ENCODE measurements at places on chromosomes 3 and 15.

DNA sequence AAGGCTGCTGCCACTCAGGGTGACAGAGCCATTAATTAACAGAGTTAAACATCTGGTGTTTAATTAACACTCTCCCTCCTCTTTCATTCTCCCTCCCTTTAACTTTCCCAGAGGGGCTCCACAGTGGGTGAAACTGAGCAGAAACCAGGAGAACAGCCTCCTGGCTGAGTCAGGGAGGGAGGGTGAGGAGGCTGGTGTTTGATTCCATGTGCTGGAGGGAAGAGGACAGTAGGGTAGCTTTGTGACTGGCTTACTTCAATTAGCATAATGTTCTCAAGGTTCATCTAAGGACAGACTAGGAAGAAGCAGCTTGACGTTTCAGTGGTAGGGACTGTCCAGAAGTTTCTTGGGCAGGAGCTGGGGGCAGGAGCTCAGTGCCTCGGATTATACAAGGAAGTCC, 62.8 kb downstream of the SEMA5B start:
- DNase-seq: no peak

DNA sequence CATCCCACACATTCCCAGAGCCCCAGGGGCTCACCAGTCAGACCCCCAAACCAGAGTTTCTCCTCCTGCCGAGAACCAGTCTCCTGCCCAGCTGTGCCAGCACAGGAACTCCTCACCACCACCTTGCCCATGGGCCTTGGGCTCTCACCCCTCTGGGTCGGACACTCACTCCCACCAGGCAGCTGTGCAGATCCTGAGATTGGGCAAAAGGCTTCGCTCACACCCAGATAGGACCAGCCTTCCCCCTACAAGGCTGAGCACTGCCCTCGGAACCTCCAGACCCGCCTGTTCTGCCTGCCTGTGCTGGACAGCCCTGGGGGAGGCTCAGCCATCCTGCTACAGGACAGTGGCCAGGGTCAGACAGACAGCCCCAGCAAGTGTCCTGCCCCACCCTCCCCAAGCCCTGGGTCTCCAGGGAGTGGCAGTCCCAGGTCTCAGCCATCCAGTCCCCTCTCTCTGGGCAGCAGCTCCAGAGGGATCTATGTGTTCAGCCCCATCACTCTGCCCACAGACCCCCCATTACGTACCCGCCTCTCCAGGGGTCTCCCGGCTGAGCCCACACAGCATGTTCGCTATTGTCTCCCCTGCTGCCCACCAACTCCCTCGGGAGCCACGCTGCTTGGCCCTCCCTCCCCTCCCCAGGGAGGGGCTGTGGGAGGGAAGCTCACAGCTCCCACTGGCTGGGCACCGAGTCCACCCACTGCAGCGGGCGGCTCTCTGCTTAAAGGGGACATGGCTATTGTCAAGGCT, at the start of gene GRIP2:
TSS of gene GRIP2 (minus strand) at position 601 of the 750 bp plus-strand sequence. CDS start at position 567, 34 bp downstream.
- DNase-seq: no peak

DNA sequence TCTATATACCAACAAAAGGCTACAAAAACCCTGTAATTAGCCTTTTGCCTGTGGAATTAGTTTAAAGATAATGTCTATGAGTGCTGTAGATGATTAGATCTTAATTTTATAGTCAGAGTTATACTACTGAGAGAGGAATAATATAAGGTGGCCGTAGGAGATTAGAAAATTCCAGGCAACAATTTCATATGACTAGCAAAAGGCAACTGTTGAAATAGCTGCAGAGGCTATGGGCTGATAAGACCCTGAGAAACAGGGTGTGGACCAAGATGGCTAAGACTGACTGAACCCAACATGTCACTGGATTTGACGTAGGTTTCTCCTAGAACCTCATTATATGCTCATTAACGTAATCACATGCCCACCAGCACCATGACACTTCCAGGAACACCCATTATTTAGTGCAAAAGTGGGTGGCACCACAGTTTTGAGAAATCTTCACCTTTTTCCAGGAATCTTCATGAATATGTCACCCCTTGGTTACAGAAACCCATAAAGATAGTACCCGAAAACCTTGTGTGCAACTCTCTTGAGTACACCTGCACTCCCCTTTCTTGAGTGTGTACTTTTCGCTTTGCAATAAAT, 29.1 kb upstream of the SCG3 start:
- no peak for DNase-seq

- DNase-seq: no peak
Observed at GRCh38 chr3:177811835-177812234, 614.6 kb upstream of the TBL1XR1 start.

DNA sequence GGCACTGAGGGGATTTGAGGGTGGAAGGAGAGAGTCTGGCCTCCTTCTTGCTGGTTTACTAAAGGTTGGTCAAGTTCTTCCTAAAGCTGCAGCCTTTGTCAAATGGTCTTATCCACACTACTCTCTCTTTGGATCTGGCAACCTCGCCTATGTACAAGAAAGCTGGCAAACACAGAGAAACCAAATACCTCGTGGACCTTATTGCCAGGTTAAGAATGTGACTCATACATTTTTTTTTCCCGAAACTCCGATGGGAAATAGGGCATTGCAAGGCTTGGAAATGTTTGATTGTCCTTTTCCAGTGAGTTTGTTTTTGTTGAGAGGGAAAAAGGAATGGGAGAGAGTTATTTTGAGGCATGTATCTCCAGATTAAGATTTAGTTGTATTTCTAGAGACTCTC, 13.9 kb downstream of the EOMES start:
- no peak for DNase-seq

GRCh38 chr15:45612790-45613415, 21.9 kb upstream of the SQOR start:
- DNase-seq: peak; percentile 87

DNA sequence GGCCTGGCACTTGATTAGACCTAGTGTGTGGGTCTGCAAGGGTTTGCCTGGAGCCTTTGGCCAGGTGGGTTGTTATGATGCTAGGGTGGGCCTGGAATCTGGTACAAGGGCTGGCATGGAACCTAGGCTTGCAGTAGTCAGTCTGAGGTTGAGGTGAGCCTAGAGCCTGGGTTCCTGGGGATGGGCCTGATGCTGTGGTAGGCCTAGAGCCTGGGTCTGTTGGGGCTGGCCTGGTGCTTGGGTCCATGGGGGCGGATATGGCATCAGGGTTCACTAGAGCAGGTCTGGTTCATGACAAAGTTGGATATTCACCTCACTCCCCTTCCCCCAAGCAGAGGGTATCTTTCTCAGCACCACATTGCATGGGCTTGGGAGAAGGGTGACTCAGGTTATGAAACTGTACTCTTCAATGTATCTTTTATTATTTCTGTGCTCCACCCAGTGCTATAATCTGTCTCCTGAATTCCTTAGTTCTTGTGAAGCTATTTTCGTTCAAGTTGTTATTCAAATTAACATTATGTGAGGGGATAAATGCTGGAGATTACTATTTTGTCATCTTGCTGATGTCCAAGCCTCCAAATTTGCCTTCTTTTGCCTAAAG, 274.4 kb downstream of the NFKBIZ start:
- DNase-seq: no peak

DNA sequence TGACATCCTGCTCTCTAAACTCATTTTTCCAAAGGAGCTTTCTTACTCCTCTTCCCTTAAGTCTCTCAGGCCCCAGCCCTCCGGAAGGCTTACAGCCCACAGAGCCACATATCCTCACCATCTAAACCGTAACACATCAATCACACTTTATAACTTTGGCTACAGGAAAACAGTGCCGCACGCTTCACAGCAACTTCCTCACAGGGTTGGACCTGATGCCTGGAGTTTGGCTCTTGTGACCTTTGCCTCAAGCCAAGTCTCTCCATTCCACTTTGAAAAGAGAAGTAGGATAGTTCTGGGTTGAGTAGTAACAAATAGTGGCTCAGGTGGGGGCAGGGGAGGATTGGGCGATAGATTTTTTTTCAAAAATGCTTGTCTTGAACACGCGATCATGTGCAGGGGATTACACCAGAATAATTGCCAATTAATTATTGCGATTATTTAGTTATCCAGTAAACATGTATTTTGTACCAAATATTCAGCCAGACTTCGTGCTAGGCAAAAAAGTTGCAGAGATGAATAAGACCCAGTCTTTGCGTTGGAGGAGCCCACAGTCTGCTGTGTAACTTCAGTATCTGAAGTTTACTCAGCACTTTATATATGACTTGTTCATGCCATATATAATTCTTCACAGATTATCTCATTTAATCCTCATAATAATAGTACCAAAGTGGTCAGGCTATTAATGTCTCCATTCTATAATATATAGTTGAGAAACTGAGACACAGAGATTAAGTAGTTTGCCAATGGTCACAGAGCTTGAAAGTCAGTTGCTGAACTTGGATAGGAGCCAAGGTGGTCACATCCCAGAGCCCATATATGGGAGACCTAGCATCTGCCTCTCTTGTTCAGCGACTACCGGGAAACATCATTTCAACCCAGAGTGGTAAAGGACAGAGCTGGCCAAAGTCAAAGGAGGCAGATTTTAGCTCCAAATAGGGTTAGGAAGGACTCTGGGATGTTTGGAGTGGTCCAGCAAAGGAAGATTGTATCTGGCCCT, 2.4 kb upstream of the ETV5 start:
- DNase-seq: no peak

DNA sequence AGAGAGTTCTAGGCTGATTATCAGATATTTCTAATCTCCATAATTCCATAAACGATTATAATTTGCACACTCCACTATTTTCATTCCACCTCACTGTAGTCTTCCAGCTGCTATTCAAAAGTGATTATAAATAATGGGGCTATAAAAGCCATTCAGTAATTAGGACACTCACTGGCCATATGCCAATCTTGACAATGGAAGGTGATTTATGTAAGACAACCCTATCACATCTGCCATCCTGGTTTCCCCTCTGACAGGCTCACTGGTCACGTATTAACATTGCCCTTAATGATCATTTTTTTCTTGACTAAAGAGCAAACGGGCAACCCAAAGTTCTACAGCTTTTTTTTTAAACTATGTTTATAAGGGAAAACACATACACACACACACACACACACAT, 402.4 kb downstream of the MAGI1 start:
- no peak for DNase-seq

DNA sequence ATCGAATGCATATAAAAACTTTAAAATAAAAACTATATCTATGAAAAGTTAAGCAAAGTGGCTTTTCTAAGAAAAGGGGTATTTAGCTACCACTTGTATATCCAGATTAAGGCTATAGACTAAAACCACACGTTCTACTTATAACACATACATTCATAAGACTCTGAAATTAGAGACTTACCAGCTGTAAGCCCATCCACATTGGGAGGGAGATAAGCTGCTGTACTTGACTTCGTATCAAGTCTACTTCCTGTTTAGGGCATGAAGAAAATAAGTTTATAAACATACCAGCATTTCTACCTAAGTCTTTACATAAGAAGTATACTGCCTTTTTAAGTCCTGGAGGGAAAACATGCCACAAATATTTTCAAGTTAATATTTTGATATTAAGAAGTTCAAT, 27.7 kb downstream of the AQR start:
- no peak for DNase-seq

GRCh38 chr3:169548194-169548593, 115.3 kb downstream of the MECOM start:
- no peak for DNase-seq

DNA sequence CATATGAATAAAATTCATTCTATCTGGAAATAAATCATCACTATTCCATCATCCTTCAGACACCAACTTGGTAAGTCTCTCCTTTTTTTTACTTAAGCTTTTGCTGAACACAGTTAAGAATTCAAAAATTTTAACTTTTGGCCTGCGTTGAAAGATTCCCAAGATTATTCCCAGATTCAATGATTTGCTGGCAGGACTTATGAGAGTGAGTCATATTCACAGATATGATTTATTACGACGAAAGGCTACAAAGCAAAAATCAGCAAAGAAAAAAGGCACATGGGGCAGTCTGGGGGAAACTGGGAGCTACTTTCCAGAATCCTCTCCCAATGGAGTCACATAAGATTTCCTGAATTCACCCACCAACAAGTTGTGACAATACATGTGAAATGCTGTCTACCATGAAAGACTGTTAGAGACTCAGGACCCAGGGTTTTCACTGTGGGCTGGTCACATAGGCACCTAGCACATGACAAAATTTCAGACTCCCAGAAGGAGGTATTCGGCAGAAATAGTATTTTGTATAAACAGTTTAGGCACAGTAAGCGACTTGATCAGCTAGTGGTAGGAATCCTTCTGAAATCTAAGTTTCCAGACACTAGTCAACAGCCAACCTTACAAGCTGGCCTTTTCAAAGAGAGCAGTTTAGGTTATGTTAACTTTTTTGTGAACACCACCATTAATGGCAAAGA, 82.1 kb downstream of the DLG1 start:
- peak; percentile 67 for DNase-seq

DNA sequence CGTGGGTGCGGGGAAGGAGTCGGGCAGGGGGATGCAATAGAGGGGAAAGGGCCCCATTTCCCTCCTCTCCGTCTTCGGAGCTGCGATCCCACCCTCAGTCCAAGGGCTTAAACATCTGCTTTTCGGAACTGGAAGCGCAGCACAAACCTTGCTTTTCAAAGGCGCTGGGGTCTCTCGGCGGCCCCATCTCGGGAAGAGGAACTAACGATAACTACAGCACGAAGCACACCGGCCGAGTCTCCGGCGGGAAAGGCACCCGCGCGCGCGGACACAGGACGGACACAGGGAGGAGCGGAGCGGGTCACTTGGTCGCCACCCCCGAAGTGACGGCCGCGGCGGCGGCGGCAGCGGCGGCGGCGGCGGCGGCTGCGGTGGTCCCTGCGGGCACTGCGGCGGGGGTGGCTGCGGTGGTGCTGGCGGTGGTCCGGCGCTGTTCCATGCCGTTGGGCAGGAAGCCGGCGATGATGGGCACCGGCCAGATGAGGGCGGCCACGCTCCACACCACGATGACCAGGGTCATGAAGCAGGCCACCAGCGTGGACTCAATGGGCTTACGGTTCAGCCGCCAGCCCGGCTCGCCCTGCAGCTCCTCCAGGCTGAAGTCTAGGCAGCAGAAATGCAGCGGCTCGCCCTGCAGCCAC, 1.1 kb downstream of the TMEM158 start:
- DNase-seq: peak; percentile 81

DNA sequence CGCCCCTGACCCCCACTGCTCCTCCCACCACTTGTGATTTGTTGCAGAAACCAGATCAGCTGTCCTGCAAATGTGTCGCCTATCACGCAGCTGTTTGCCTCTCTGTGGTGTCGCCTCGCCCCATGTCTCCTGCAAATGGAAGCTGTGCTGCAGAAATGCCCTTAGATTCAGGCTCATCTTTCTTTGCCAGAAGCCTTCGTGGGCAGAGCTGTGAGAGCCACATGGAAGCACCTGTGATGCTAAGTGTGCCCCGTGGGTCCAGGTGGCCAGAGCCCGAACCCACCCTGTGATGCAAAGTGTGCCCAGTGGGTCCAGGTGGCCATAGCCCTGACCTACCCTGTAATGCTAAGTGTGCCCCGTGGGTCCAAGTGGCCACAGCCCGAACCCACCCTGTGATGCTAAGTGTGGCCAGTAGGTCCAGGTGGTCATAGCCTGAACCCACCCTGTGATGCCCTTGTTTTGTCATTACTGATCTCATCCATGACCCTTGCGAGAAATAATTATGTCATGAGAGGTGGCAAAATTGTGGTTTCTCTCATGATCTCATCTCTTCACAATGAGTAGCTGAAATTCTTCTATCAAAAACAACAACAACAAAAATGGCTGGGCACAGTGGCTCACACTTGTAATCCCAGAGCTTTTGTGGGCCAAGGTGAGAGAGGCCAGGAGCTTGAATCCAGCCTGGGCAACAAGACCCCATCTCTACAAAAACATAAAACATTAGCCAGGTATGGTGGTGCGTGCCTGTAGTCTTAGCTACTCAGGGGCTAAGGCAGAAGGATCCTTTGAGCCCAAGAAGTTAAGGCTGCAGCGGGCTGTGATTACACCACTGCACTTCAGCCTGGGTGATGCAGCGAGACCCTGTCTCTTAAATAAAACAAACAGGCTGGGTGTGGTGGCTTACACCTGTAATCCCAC, 187.4 kb downstream of the GOLGA6L6 start:
- DNase-seq: no peak

All from dermis microvascular lymphatic vessel endothelial cell (primary cell).